ENCODE measurements at places on chromosomes 5 and 9.
A peak's percentile ranks its signal among the peaks of the same experiment; 100 is the strongest.

- no peak for DNase-seq
These were observed 74.3 kb downstream of the EPB41L4B start for GRCh38 chr9:109246533-109246932.

- no peak for DNase-seq
These were observed 141.2 kb upstream of the ASTN2 start for GRCh38 chr9:117555964-117556629.

GRCh38 chr9:38482918-38483592 is 58.8 kb upstream of the IGFBPL1 start:
- DNase-seq, result no peak

GRCh38 chr9:137969685-137970084 is 92.1 kb downstream of the CACNA1B start:
- no peak for DNase-seq

DNA sequence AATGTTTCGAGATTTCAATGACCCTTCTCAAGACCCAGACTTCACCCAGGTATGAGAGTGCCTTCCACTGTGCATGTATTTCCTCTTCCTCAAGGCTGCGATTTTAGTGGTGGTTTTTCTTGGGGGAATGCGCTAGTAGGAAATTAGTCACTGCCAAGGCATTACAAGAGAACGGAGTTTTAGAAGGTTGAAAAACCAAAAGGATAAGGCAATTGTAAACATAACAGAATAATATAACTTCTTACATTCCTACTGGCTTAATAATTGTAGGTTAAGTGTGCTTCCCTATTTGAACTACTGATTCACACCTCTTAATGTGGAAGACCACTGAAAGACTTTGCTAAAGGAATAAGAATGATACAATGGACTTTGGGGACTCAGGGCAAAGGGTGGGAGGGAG is 38.9 kb downstream of the ACO1 start:
- DNase-seq, result no peak

DNA sequence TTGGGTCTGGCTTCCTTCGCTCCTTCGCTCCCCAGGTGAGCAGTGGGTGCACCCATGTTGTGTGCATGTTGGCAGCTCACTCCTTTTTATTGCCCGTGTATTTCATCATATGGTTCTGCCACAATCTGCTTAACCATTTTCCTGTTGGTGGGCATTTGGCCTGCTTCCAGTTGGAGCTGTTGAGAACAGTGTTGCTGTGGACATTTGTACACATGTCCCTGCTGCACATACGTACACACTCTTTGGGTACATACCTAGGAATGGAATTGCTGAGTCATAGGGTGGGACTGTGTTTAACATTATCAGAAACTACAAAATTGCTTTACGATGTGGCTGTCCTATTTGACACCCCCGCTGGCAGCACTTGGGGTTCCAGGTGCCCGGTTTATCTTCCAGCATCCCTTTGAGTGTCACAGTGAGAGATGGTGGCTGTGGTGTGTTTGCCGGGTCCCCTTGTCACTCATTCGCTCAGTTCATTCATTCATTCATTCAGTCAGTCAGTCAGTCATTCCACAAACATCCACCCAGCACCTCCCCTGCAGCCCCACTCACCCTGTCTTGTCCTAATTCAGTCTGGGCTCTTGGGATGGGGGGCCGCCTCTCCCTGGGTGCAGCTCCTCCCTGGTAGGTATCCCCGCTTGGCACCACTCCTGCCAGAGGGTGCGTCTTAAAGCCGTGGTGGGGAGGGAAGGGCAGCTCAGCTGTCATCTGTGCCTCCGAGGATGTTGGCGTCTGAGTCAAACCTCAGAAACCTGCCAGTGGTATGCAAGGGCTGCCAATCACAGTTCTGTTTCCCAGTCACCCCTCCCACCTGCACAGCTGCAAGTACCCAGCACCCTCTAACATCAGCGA is 7.9 kb upstream of the FIBCD1 start:
- DNase-seq, result no peak

DNA sequence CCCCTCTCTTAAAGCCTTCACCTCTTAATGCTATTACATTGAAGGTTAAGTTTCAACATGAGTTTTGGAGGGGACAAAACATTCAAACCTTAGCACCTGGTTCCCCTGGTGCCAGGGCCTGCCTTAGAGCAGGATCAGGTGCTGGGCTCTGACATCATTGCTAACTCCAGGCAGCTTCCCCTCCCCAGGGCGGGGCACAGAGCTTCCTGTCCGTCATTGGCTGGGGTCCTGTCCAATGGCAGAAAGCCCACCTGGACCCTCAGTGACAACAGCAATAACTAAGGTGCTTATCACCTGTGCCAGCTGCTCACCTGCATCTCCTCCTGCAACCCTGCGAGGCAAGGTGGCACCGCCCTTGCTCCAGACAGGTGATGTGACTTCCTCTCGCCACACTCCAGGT is 177.4 kb downstream of the NSG2 start:
- no peak for DNase-seq

DNA sequence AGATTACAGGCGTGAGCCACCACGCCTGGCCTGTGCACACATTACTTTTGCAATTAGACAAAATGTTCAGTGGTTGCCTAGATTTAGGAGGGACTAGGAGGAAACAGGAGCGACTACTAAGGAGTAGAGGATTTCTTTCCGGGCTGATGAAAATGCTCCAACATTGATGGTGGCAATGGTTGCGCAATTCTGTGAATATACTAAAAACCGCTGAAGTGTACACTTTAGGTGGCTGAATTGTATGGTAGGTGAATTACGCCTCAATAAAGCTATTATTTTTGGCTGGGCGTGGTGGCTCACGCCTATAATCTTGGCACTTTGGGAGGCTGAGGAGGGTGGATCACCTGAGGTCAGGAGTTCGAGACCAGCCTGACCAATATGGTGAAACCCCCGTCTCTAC is 46.8 kb upstream of the STXBP1 start:
- DNase-seq, result no peak

DNA sequence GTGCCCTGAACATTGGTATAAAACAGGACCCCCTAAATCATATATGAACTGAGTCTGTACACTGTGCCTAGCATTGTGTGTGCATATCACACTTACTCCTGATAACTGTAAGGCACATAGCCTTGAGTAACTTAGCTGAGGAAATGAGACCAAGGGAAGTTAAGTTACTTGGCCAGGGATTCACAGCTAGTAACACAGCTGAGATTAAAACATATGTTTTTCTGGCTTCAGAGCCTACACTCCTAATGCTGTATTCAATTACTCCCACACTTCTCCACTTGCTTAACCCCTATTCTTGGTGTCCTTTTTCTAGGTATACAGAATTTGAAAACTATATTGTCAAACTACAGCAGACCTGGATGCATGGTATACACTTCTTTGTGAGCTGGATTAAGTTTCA is 12.8 kb downstream of the GHR start:
- no peak for DNase-seq

- DNase-seq, result no peak
These were observed 235.2 kb upstream of the MSX2 start for GRCh38 chr5:174489215-174489614.

DNA sequence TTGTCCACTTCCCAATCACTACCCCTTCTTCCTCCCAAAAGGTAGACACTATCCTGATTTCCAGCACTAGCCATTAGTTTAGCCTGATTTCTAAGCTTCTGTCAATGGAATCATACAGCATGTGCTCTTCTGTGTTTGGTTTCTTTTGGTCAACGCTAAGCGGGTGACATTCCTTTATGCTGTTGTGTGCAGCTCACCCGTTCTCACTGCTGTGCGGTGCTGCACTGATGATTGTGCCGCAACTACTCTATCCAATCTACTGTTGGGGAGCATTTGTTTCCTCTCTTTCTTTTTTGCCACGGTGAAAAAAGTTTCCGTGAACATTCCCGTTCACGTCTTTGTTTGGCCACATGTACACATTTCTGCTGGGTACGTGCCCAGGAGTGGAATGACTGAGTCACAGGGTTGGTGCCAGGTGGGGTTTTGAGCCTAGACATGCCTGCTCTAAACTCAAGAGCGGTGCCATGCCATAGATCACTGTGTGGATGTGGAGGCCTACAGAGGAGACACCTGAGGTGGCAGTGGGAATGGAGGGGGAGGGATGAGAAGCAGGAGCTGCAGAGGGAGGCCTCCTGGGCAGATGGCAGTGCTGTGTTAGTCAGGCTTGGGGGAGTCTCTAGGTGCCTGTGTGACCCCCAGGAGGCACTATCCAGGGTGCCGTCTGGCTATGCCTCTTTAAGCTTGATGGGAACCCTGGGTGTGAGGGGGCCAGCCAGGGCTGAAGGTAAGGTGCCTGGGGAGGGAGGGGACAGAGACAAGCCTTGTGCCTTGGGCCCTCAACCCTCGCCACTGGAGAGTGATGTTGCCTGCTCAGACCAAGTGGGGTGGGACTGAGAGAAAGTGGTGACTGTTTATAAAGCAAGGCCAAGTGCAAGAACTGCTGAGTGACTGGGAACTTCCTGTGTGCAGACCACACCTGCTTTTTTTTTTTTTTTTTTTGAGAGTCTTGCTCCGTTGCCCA is 11.4 kb upstream of the ANKRD33B start:
- no peak for DNase-seq

DNA sequence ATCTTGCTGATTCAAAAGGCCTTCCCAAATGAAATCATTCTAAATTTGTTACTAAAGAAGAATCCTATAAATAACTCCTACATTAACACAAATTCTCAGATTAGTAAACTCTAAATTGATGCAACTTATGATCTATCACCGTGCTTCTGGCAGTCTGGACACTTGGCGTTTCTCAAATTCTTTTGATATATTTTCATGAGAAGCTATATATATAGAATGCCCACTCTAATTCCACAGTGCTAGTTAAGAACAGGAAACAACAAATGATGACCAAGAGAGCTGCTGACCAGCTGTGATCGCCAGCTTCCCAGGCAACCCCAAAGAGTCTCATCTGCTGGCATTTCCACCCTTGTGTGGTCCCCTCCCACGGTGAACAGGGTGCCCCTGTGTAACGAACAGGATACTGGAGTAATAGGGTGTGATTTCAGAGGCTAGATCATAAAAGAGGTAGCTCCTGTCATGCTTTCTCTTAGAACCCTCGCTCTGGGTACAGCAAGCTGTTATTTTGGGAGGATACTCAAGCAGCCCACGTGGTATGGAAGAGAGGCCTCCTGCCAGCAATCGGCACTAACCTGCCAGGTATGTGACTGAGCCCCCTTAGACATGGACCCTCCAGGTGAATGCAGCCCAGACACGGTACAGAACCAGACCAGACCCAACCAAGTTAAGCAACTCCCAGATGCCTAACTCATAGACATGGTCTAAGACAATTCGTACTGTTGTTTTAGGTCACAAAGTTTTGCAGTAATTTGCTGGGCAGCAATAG is 64.7 kb downstream of the CDC14B start:
- no peak for DNase-seq

GRCh38 chr5:169185626-169186025 is 115.3 kb downstream of the SLIT3 start:
- no peak for DNase-seq

- no peak for DNase-seq
These were observed 403.3 kb upstream of the PTPRD start for GRCh38 chr9:11016081-11016480.

DNA sequence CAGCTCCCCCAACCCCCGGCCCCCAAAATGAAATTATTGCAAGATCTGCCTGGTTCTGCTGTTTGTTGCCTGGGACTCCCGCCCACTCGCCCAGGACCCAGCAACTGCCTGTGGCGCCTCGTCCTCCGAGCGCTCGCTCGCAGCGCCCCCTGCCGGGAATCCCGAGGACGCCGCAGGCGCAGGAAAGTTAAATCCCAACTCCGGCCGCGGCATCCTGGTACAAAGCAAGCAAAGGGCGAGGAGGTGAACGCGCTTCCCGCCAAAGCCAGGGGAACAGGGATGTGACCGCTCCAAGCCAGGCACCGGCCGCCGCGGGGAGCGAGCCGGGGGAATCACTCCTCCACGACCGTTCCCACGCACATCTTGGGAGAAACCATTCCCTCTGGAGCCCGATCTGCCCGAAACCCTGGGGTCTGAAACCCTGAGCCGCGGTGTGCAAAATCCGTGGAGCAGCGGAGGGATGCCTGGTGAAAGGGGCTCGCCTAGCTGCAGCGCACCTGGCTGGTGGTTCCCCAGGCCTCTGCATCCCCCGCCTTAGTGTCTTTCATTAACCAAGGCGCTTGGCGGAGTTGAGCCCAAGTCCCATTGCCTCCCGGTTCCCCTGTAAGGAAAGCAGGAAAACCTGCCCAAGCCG is 1.3 kb downstream of the SEMA5A start:
- peak; percentile 23 for DNase-seq

DNA sequence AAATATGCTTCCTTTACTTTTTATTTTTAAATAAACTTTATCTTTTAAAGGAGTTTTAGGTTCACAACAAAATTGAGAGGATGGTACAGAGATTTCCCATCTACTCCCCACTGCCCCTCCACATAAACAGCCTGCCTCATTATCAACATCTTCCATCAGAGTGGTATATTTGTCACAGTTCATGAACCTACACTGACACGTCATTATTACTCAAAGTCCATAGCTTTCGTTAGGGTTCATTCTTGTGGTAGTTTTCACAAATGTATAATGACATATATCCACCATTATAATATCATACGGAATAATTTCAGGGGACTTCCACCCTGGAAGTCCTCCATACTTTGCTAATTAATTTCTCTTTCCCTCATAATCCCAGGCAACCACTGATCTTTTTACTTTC is 204.9 kb downstream of the SMARCA2 start:
- no peak for DNase-seq

GRCh38 chr9:80720579-80720978 is 968.8 kb downstream of the TLE1 start:
- DNase-seq, result no peak

DNA sequence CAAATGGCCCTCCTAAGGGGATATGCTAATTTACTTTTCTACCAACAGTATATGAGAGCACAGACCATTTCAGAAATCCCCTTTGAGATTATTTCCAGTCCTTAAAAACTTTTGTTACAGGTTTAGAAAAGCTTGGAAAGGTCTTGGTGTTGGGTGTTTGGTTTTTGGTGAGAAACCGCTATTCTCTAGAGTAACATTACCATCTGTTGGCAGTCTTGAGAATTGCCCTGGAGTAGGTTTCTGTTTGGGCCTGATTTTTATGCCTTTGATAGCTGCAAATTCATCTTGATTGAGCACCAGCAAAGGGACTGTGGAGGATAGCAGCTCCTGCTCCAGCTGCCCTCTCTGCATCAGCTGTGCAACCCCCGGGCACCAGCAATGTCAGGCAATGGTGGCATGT is 8.0 kb downstream of the NUDT2 start:
- no peak for DNase-seq

- DNase-seq, result no peak
These were observed 60.4 kb downstream of the FREM1 start for GRCh38 chr9:14849851-14850250.

DNA sequence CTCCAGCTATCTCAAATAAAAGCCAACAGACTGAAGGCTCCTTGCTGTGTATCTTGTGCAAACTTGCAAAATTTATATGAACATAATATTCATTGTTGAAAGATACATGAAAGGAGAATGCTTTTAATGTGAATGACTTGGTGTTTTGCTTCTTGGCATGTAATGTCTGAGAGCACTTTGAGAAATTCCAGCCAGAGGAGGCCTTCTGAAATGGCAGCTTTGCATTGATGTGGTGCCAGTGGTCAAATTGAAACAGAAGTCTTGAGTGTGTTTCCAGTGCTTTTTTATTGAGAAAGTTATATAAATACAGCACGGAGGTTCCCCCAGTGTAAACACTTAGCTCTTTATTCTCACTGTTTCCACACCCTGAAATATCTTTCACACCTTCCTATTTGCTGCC is 182.1 kb downstream of the ADCY2 start:
- no peak for DNase-seq
